ENCODE measurements at places on chromosomes 2 and 18. TPM values are rescaled to one million over a fixed set of nuclear protein-coding genes. Genes with fewer than 3 reads are reported as not detected.
A peak's percentile ranks its signal among the peaks of the same experiment; 100 is the strongest.

DNA sequence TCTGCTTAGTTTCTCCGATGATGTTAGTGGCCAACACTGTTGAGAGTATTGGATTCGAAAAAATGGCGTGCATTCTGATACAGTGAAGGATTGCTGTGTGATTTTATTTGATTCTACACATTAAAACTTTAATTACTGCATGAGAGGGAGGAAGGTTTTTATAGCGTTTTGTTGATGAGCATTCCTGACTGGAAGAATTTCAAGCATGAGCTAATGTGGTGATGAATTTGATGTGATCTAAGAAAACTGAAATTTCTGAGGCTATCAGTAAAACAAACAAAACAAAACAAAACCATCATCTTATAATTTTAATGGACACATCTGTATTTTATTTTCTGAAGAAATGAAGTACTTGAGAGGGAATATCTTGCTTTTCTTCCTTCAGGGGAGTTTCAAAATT is 59.6 kb downstream of the ITGB6 start:
- no peaks in the 10 kb centered on the region for H3K4me1 ChIP-seq
- no peaks in the 10 kb centered on the region for H3K36me3 ChIP-seq

DNA sequence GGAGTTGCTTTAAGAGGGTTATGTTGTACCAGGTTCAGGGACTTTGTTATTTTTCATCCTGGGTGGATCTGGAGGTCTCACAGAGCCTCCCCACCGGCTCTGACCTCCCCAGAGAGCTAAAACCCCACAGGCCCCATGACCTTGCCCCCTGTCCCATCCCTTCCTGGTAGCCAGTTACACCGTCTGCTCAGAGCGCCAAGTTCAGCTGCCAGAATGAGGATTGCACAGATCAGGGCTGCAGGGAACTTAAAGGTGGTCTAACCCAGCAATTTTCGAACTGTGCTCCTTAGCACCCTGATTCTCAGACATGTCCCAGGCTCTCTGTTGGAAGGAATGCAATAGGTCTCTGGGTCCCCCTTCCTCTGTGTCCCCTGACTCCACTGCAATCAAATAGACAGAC is 32.1 kb downstream of the ATOH8 start:
- no peaks in the 10 kb centered on the region for H3K27me3 ChIP-seq
- no peak for DNase-seq
- H3K4me1 ChIP-seq: no peaks in the 10 kb centered on the region

GRCh38 chr2:235836491-235836911 is 331.7 kb downstream of the GBX2 start:
- H3K27me3 ChIP-seq: no peaks in the 10 kb centered on the region
- no peak overlapping the region for H3K27ac ChIP-seq
- no peak overlapping the region for H3K4me3 ChIP-seq
- peak; percentile 90 for DNase-seq
- no peaks in the 10 kb centered on the region for H3K36me3 ChIP-seq

DNA sequence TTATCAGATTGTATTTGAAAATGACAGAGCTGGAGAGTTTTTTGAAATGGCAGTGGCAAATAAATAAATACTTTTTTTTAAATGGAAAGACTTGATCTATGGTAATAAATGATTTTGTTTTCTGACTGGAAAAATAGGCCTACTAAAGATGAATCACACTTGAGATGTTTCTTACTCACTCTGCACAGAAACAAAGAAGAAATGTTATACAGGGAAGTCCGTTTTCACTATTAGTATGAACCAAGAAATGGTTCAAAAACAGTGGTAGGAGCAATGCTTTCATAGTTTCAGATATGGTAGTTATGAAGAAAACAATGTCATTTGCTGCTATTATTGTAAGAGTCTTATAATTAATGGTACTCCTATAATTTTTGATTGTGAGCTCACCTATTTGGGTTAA is 30.9 kb downstream of the CD28 start:
- H3K36me3 ChIP-seq: no peaks in the 10 kb centered on the region
- no peaks in the 10 kb centered on the region for H3K27me3 ChIP-seq
- no peaks in the 10 kb centered on the region for H3K4me1 ChIP-seq
- H3K4me3 ChIP-seq: no peak overlapping the region

Gene SPATA3
- not detected for total RNA-seq

Gene LRRTM4
- 0.19 TPM for total RNA-seq

Gene COX5B
- total RNA-seq: 238 TPM

Gene GPR148
- total RNA-seq: not detected
